ENCODE measurements at places on chromosomes 6 and 20.

DNA sequence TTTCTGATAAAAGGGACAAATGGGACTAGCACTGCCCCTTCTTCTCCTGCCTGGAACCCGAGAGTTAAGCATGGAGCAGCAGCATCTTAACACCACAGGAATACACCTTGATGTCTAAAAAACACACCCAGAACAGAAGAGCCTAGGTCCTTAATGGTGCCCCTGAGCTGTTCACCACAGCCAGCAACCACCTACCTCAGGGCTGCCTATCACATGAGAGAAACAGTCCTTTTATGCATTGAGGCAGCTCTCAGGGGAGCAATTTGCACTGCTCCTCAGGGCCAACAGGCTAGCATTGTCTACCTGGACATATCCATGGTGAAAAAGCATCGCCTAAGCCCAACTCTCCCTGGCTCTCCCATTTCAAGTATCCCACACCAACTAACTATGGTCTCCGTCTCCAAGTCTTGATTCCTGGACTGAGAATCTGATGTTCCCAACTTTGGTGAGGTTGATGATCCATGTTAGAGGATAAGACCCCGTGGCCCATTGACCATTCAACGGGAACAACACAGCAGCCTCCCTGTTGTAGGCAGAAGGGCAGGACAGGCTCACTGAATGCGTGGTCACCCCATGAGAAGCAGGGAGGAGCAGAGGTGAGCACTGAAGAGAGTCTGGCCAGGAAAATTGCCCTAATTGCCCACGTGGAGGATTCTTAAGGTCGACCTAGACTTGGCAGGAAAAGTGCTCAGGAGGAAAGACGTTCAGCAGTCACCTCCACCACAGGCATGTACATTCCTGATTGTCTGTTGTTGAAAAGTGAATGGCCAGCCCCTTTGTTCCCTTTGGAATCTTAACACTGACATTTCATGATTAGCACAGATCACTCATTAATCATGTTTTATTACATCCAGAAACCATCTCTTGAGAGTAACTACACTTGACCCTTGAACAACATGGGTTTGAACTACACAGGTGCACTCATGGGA is 4.2 kb upstream of the APMAP start:
- DNase-seq = no peak

GRCh38 chr6:164069350-164069990 is 655.0 kb downstream of the QKI start:
- DNase-seq = no peak

GRCh38 chr6:112150363-112150762 is 63.0 kb downstream of the FAM229B start:
- DNase-seq = no peak

DNA sequence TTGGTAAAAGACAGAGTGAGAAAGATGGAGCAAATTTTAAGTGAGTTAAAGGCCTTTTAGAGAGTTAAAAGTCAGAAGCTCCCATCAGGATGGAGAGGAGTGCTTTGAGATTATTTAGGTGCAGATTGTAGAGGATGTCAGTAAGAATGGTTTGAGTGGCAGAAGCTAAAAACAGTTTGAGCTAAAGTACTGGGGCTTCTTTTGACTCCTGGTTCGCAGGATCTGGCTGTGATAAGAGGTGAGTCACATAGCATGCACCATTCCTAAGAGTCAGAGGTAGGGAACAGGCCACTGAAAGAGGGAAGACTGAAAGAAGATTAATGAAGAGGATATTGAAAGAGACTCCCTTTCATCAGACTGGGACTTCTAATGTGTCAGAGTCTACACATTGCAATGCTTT is 1047.9 kb upstream of the MAP3K7 start:
- no peak for DNase-seq

DNA sequence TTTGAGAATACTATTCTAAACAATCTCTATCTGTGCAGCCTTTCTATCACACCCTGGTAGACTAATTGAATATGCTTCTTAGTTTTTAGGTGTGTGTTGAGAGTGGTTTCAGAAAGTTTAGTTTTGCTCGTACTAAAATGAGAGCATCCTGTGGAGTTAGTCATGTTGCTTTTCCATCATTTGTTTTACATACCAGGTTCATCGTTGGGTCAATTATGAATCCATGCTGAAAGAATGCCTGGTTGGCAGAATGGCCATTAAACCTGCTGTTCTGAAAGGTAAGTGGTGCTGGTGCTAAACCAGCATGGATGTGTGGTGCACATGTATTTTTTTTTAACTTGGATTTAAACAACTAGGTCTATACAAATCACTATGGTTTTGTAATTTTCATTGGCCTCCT is 49.3 kb downstream of the CYB5R4 start:
- DNase-seq = no peak

- no peak for DNase-seq
Observed at GRCh38 chr20:10686356-10687133, 12.7 kb upstream of the JAG1 start.

GRCh38 chr6:165231581-165232561 is 77.5 kb downstream of the C6orf118 start:
- DNase-seq = no peak

Measured in iPS DF 19.7 (cell line).